Mesendoderm (in vitro differentiated cells): ENCODE measurements at places on chromosomes 2 and 18.

DNA sequence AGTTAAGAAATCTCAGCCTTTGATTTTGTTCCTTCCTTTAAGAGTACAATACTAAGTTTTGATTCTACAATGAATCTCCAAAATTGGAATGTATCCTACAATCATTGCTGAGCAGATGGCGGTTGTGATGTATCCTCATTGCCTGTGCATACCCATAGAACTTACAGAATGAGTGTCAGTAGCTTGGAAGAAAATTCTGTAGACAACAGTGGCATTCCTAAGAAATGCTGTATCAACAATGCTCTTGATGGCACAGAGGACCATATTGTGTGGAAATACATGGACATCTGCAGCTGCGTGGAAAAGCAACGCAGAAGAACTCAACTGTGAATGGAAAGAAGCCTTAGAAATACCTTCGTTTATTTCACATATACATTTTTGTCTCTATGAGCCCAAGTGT, 30.2 kb downstream of the GAREM1 start:
- DNase-seq = no peak

DNA sequence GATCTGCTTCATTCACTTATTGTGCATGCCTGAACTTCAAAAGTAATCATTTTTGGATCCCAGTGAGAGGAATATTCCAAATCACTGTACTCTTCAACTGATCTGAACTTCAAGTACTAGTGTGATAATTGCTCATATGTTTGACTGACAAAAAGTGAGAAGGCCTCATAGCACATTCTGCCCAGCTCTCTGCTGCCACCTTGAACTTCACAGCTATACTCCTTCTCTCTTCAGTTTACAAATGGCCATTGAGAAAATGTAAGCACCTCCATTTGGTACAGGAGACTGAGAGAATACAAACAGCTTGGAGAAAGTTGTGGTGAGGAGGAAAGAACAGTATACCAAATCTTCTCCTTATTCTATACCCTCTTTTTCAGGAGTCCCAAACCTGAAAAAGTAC, 946.0 kb upstream of the CHAC2 start:
- DNase-seq = peak; percentile 28

- no peak for DNase-seq
Measured at GRCh38 chr2:183079139-183079775, 710 bp downstream of the DUSP19 start.

DNA sequence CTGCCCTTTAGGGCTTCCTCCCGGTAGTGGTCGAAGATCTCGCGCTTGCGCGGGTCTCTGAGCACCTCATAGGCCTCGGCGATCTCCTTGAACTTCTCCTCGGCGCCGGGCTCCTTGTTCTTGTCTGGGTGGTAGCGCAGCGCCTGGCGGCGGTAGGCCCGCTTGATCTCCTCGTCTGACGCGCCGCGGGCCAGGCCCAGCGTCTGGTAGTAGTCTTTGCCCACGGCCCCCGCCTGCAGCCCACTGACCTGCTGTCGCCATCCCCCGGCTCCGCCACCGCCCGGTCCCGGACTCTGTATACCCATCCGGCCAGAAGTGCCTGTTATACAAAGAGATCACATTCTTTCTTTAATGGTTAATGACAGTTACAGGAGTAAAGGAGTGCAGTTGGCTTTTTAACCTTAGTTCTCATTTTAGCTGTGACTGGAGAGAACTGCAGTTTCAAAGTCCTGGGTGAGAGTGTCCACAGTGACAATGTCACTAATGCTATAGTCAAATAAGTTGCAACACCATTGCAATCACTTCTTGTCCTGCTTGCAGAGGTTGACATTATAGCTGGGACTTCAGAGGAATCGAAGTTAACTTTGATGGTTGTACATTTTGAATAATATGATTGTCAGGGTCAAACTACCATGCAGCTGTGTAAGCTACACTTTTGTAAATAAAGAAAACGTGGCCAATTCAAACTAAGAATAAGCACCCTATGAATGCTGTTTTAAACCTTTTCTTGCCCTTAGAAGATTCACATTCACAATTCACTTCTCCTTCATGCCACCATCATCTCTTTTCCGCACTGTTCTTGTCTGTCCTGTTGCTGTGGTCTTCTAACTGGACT, 35.3 kb upstream of the CAVIN2 start:
- DNase-seq = no peak

DNA sequence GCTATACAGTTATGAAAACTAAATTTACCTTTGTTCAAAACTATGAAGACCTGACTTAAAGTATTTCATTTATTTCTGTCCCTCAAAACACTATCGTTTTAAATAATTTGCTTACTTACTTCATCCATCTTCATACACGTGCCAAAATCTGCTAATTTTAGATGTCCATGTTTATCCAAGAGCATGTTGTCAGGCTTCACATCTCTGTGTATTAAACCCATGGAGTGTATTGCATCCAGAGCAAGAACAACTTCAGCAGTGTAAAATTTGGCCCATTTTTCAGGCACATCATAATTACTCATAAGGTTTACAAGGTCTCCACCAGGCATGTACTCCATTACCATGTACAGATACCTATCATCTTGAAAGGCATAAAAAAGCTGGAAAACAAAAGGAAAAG, 80.3 kb downstream of the SLC66A3 start:
- no peak for DNase-seq

DNA sequence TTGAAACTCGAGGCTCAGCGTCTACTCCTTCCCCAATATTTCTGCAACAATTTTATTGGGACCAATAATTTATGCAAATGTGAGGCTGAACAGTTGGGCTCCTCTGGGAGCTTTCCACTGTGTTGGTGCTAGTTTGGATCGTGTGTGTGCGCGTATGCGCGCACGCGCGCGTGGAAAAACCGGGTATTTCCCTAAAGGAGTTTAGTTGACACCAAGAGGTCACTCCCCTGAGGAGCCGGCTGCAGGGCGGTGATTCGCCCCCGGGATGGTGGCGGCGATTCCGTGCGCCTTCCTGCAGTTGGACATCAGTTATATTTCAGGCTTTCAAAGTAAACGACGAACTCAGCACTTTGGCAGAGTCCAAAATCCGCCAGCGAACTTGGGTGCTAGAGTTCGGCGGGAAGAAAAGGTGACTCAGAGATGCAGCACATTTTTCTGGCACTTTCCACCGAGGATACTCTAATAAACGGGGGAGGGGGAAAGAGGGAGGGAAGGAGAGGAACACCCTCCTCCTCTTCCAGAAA, 186.5 kb upstream of the FANCL start:
- peak; percentile 78 for DNase-seq

- no peak for DNase-seq
Measured at GRCh38 chr2:144712550-144712940, 192.6 kb upstream of the ZEB2 start.

DNA sequence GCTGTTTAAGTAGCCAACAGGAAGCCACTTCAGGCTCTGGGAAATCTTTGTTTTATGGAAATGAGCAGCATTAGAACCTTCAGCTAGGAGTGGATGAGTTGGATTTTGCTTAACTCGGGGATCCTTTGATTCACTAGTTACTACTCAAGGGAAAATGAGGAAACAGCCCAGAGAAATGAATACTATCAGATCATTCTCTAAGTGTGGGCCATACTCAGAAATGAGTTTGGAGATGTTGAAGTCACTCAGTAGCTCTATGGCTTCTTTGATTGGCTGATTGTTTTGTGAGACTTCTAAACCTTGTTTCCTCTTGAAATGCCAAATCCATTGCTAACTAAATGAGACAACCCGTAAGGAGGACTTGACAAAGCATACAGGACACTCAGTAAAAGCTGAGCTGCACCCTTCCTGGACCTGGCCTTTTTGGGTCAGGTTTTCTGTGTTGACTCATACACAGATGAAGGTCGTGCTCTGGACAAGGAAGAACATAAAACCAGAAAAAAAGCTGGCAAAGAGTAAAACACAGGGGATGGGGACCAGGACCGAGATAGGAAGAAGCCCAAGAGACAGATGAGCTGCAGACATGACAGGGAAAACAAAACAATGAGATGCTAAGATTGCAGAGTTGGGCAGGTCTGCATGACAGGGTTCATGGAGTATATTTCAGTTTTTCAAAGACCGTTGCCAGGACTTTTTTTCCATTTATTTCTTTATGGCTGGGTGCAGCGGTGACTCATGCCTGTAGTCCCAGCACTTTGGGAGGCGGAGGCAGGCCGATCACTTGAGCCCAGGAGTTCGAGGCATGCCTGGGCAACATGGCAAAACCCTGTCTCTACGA, 41.6 kb downstream of the INO80C start:
- no peak for DNase-seq

DNA sequence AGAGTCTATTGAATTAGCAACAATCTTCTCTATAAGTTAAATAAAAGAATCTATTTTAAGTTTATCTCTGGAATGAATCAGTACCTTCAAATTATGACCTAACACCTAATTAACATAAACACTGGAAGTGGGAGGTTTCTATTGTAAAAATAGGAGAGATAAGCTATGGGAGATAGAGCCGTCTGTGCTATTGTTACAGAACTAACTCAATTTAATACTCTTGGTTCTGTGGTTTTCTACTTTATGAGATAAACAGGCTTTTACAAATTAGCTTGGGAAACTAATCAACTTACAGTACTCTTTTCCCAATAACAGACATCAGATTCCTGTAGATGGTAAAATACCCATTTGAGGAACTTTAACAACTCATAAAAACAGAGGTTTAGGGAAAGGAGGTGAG, 25.6 kb upstream of the STAT1 start:
- DNase-seq = peak; percentile 59

DNA sequence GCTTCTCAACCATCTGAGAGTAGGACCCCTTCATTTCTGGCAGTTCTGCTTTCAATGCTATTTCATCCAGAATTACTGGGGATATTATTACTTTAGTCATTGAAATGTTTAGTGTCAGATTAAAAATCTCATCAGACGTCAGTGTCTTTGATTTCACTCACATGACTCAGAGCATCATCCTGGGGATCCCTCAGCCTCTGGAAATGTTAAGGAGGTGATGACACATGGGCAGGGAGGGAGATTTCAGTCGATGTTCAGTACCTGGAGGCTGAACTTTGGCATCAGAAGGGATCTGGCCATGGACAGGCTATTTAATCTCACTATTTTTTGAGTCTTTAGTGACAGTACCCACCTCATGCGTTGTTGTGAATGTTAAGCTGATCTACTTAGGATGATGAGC, 39.1 kb downstream of the OSBPL6 start:
- no peak for DNase-seq

DNA sequence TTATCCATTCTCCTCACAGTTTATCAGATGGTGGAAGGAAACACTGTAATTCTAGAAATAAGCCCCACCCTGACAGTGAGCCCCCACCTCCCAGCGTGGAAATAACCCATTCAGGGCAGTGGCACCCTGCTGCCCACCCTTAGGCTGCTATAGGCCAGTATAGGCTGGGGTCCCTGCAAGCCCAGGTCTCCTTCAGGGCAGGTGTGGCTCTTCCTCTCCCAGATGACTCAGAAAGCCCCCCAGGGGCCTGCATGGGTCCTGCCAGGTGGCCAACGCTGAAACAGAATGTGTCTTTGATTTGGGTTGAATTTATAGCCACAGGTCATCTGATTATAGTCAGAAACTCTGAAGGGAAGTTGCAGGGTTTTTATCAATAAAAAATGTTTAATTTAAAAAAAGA, 136.4 kb downstream of the SH3RF3 start:
- no peak for DNase-seq

- no peak for DNase-seq
Measured at GRCh38 chr2:71451705-71452104, 1.7 kb upstream of the DYSF start.

DNA sequence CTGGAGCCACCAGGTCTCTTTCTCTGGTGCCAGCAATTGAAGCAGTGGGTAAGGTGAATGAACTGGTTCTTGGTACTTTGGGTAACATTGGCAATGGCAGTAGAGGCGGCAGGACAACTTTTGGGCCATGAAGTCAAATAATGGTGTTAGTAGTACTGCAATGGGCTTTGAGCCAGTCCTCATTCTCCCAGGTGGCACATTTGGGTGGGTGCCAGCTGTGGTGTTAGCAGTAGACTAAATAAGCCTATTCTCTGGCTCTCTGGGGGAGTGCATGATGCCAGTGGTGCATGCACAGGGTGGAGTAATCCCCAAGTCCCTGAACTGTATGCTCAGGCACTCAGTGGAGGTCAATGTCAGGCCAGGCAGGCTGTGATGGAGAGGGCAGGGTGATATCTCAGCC, 120.2 kb upstream of the LRRTM4 start:
- DNase-seq = no peak

GRCh38 chr2:172735582-172736423, at the start of gene RAPGEF4:
RAPGEF4 (plus strand) TSS chr2:172735845; CDS start chr2:172735984, 139 bp downstream.
- DNase-seq = peak; percentile 17

GRCh38 chr2:113910967-113911678, 21.2 kb downstream of the ACTR3 start:
- no peak for DNase-seq

- peak; percentile 78 for DNase-seq
Measured at GRCh38 chr2:199462956-199463692, 5.4 kb upstream of the SATB2 start.

DNA sequence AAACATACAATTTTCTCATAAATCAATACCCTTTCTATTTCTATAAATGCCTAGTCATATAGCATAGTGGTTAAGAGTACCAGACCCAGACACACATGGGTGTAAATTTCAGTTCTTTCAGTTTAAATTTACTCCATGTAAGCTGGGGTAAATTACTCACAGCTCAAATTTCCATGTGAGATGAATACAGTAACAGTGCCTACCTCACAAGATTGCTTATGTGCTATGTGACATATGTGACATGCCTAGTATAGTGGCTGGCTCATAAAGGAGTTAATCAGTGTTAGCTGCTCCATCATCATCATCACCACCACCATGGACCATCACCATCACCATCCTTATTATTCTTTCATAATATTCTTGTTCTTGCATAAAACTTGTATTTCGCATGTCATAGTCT, 61.6 kb upstream of the CD302 start:
- DNase-seq = no peak

DNA sequence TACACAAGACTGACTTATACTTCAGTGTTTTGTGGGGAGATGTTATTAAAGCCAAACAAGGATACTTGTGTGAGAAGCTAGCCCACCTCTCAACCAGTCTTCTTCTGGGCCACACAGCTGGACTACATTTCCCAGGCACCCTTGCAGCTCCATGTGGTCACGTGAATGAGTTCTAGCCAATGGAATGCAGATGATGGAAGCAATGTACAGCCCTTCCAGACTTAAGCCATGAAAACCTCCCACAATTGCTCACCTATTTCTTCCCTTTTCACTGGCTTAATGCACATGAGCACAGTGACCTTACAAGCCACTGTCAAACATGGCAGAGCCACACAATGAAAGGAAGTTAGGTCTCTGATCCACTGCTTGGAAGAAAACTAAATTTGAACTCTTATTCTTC, 20.4 kb upstream of the FEZ2 start:
- peak; percentile 95 for DNase-seq
